ENCODE measurements at places on chromosomes 11 and 22. TPM values are rescaled to one million over a fixed set of nuclear protein-coding genes. Genes with fewer than 3 reads are reported as not detected.
A peak's percentile ranks its signal among the peaks of the same experiment; 100 is the strongest.

- no peaks in the 10 kb centered on the region for H3K36me3 ChIP-seq
- no peak overlapping the region for H3K27ac ChIP-seq
- DNase-seq = no peak
These were observed 1109.5 kb downstream of the BRD1 start for GRCh38 chr22:48717883-48718817.

- H3K4me3 ChIP-seq = no peak overlapping the region
- DNase-seq = no peak
- H3K27me3 ChIP-seq = peaks cover 5% of the 10 kb centered on the region
- no peaks in the 10 kb centered on the region for H3K36me3 ChIP-seq
These were observed 10.7 kb downstream of the OLFML1 start for GRCh38 chr11:7495882-7496551.

- no peak overlapping the region for H3K27ac ChIP-seq
- H3K4me1 ChIP-seq = no peaks in the 10 kb centered on the region
- no peaks in the 10 kb centered on the region for H3K36me3 ChIP-seq
- H3K4me3 ChIP-seq = no peak overlapping the region
- no peaks in the 10 kb centered on the region for H3K27me3 ChIP-seq
- DNase-seq = no peak
These were observed 22.3 kb downstream of the NTM start for GRCh38 chr11:131392528-131393255.

- H3K36me3 ChIP-seq = peaks cover 8% of the 10 kb centered on the region
- no peak overlapping the region for H3K4me3 ChIP-seq
- no peaks in the 10 kb centered on the region for H3K27me3 ChIP-seq
- DNase-seq = no peak
These were observed 33.6 kb downstream of the TMEM184B start for GRCh38 chr22:38239101-38239761.

DNA sequence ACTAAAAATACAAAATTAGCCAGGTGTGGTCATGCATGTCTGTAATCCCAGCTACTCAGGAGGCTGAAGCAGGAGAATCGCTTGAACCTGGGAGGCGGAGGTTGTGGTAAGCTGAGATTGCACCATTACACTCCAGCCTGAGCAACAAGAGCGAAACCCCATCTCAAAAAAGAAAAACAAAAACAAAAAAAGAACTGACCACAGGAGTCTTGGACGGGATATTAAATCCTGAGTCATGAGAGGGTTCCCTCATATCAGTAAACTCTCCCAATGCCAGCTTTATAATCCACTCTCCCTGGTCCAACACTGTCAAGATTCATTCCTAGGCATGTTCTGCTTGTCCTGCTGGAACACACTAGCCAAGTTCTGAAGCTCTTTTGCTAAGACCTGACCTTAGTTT is 61.5 kb upstream of the EP300 start:
- no peak overlapping the region for H3K27ac ChIP-seq
- H3K27me3 ChIP-seq = peaks cover 3% of the 10 kb centered on the region
- H3K4me1 ChIP-seq = peaks cover 2% of the 10 kb centered on the region

- DNase-seq = no peak
- no peaks in the 10 kb centered on the region for H3K4me1 ChIP-seq
- H3K4me3 ChIP-seq = no peak overlapping the region
- no peaks in the 10 kb centered on the region for H3K36me3 ChIP-seq
These were observed 23.3 kb upstream of the MMP7 start for GRCh38 chr11:102553835-102554282.

The ANKK1 gene
- total RNA-seq = not detected

DNA sequence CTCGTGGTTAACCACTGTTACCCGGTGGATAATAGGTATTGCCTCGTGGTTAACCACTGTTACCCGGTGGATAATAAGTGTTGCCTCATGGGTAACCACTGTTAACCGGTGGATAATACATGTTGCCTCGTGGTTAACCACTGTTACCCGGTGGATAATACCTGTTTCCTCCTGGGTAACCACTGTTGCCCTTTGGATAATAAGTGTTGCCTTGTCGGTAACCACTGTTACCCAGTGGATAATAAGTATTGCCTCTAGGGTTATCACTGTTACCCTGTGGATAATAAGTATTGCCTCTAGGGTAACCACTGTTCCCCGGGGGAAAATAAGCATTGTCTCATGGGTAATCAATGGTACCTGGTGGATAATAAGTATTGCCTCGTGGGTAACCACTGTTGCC is 15.0 kb upstream of the NXPE4 start:
- H3K27ac ChIP-seq = no peak overlapping the region
- H3K27me3 ChIP-seq = no peaks in the 10 kb centered on the region
- H3K4me3 ChIP-seq = no peak overlapping the region
- H3K36me3 ChIP-seq = no peaks in the 10 kb centered on the region
- H3K4me1 ChIP-seq = no peaks in the 10 kb centered on the region
- DNase-seq = no peak

DNA sequence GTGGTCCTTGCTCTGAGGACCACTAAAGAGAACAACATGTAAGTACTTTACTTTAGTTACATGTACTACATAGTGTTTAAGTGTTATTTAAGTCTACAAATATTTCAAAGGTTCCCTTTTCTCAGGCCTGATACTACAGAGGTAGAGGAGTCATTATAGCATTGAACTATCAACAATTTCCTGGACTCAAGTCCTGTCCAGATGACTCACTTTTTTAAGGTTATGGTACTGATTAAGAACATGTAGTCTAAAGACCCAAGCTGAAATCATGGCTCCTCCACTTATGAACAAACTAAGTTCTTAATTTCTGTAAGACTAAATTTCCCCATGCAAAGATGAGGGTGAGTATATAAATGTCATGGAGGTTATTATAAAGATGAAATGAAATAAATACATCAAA is 74.7 kb downstream of the NARS2 start:
- H3K27ac ChIP-seq = no peak overlapping the region
- DNase-seq = no peak
- H3K27me3 ChIP-seq = no peaks in the 10 kb centered on the region
- H3K4me1 ChIP-seq = peaks cover 18% of the 10 kb centered on the region
- no peak overlapping the region for H3K4me3 ChIP-seq

- DNase-seq = no peak
- no peaks in the 10 kb centered on the region for H3K27me3 ChIP-seq
- H3K27ac ChIP-seq = no peak overlapping the region
- no peaks in the 10 kb centered on the region for H3K4me1 ChIP-seq
- H3K4me3 ChIP-seq = no peak overlapping the region
These were observed 241.8 kb upstream of the ARHGAP42 start for GRCh38 chr11:100445231-100445735.

The RIMBP3B gene
- 0.81 TPM for total RNA-seq

GRCh38 chr11:116879800-116880625 is 42.6 kb upstream of the APOA1 start:
- no peaks in the 10 kb centered on the region for H3K27me3 ChIP-seq
- peak overlapping the region; percentile 6 for H3K27ac ChIP-seq
- H3K4me1 ChIP-seq = peaks cover 17% of the 10 kb centered on the region
- H3K36me3 ChIP-seq = peaks cover 12% of the 10 kb centered on the region
- no peak overlapping the region for H3K4me3 ChIP-seq

DNA sequence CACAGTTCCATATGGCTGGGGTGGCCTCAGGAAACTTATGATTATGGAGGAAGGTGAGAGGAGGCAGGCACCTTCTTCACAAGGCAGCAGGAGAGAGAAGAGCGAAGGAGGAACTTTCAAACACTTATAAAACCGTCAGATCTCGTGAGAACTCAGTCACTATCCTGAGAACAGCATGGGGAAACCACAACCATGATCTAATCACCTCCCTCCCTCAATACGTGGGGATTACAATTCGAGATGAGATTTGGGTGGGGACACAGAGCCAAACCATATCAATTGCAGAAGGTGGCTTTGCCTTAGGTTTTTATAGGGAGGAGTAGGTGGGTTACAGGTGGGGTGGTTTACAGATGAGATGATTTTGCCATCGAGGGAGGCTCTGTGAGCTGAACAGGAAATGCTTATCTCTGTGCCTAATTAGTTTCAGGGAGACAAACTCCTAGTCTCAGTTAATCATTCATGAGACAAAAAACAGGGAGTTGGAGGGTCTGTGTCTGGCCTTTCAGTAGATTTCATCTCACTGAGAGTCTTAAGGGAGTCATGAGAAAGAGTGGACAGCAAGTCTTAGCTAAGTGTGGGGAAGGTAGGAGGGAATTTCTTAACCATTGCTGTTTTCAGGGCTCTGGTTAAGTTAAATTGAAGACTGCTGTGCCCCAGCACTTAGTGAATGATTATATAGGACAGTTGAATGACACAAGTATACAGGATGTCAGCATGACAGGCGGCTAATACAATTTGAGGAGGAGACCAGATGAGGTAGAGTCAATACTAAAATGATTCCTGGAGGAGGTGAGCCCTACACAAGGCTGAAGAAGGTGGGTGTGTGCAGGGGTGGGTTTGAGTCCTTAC is 47.7 kb downstream of the CWC15 start:
- peaks cover 14% of the 10 kb centered on the region for H3K36me3 ChIP-seq
- H3K4me1 ChIP-seq = peaks cover 22% of the 10 kb centered on the region
- peak overlapping the region; percentile 82 for H3K27ac ChIP-seq
- DNase-seq = no peak
- no peak overlapping the region for H3K4me3 ChIP-seq

The KCTD14 gene
- 0.15 TPM for total RNA-seq

GRCh38 chr11:14454861-14455632 is 44.6 kb downstream of the COPB1 start:
- H3K27ac ChIP-seq = no peak overlapping the region
- peaks cover 3% of the 10 kb centered on the region for H3K4me1 ChIP-seq
- no peak for DNase-seq
- H3K4me3 ChIP-seq = no peak overlapping the region

GRCh38 chr11:134658481-134659225 is 246.6 kb upstream of the B3GAT1 start:
- no peak for DNase-seq
- no peak overlapping the region for H3K27ac ChIP-seq
- no peaks in the 10 kb centered on the region for H3K36me3 ChIP-seq

DNA sequence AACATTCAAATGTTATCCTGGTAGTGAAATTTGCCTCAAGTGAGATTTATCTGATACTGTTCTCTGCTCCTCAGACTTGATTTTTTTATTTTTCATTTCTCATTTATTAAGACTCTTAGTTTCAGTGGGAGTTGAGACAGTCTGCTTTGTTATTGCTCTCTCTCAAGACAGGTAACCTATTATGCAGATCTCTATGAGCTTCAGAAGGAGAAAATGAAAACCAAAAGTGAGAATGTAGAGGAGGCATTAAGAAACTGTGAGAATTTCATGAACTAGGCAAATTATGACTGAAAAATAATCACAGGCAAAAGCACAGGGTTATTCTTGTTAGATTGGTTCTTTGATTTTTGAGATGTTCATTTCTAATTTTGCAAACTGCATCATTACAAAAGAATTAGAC is 290.0 kb upstream of the CHORDC1 start:
- DNase-seq = no peak
- no peak overlapping the region for H3K4me3 ChIP-seq
- no peaks in the 10 kb centered on the region for H3K27me3 ChIP-seq
- no peak overlapping the region for H3K27ac ChIP-seq

The GGTLC3 gene
- total RNA-seq = not detected

DNA sequence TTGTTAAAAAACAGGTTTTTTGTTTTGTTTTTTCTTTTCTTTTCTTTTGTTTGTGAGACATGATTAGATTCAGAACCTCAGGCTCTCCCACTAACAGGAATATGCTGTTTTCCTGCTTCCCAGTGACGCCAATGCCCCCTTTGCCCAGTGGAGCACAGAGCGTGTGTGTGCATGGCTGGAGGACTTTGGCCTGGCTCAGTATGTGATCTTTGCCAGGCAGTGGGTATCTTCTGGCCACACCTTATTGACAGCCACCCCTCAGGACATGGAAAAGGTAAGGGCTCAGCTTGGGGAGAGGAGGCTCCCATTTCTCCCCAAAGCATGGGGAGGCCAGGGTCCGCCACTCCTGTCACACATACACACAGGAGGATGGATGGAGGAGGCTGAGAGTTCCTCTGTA is 25.0 kb downstream of the CYB5R2 start:
- no peaks in the 10 kb centered on the region for H3K4me1 ChIP-seq
- no peak overlapping the region for H3K27ac ChIP-seq
- no peaks in the 10 kb centered on the region for H3K27me3 ChIP-seq
- no peaks in the 10 kb centered on the region for H3K36me3 ChIP-seq

DNA sequence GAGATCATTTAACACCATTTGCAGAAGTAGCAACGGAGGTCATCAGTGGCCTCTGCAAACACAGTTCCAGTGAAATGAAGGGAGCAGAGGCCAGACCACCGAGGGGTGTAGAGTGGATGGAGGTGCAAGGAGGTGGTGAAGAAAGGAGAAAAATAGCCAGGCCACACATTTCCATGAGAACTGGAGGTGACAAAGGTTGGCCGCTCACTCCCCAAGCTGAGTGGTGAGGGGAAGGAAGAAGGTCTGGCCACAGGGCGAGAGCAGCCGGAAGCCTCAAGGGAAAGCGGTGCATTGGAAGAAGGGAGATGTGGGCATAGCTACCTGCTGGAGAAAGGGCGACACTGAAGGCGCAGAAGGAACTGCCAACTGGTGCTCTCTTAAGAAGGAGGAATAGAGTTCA is 20.1 kb upstream of the TMPRSS4 start:
- no peaks in the 10 kb centered on the region for H3K36me3 ChIP-seq
- no peak overlapping the region for H3K27ac ChIP-seq
- H3K4me3 ChIP-seq = no peak overlapping the region
- DNase-seq = no peak
- H3K27me3 ChIP-seq = peaks cover 16% of the 10 kb centered on the region
- H3K4me1 ChIP-seq = peaks cover 19% of the 10 kb centered on the region

GRCh38 chr11:94792451-94792850 is 24.3 kb downstream of the AMOTL1 start:
- no peaks in the 10 kb centered on the region for H3K4me1 ChIP-seq
- no peak for DNase-seq
- peaks cover 18% of the 10 kb centered on the region for H3K27me3 ChIP-seq
- H3K4me3 ChIP-seq = no peak overlapping the region

The SCN4B gene
- total RNA-seq = not detected

The OR52H1 gene
- not detected for total RNA-seq

DNA sequence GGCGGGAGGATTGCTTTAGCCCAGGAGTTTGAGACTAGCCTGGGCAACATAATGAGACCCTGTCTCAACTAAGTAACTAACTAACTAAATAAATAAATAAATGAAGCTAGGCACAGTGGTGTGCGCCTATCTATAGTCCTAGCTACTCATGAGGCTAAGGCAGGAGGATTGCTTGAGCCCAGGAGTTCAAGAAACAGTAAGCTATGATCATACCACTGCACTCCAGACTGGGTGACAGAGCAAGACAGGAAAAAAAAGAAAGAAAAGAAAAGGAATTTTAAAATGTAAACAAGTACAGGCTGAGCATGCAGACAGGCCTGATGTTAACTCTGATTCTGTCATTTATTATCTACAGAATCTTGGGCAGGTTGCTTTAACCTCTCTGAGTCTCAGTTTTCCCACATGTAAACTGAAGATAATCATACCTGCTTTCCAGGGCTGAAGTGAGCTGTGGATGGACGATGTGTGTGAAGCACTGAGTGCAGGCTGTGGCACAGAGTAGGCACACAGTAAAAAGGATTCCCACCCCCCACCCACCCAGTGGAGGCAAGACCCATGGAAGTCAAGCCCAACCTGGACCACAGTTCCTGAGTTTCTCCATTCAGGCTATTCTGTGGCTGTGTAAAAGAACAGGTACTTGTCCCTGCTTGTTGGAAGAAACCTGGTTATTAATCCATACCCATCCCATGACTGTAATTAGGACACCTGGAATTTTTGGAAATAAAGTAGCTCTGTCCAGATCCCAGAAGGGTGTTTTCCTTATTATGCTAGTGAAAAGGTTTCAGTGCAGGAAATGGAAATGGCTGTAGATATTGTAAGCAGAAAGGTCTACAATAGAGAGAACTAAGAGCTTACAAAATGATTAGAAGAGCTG is 18.7 kb upstream of the SCUBE2 start:
- no peak overlapping the region for H3K4me3 ChIP-seq
- H3K4me1 ChIP-seq = no peaks in the 10 kb centered on the region
- DNase-seq = no peak
- H3K27me3 ChIP-seq = peaks cover 18% of the 10 kb centered on the region

- DNase-seq = no peak
- peaks cover 26% of the 10 kb centered on the region for H3K36me3 ChIP-seq
- H3K4me3 ChIP-seq = no peak overlapping the region
- no peaks in the 10 kb centered on the region for H3K27me3 ChIP-seq
These were observed 23.0 kb downstream of the MRPL48 start for GRCh38 chr11:73810637-73811036.

The MYRF gene
- 4.6 TPM for total RNA-seq

Measured in activated CD4-positive, alpha-beta memory T cell treated with anti-CD3 and anti-CD28 coated beads, Interleukin-2, amount 10 ng/mL, durations not matched to agents 7 days and 5 days (primary cell).